Endothelial cell of coronary artery (primary cell): ENCODE measurements at places on chromosomes 12 and 14. TPM values are rescaled to one million over a fixed set of nuclear protein-coding genes. Genes with fewer than 3 reads are reported as not detected.

NAV3 gene
- 19.2 and 25.7 TPM in 2 replicates for total RNA-seq

POTEG gene
- not detected in 2 replicates for total RNA-seq

SLC5A8 gene
- total RNA-seq, result not detected in 2 replicates

LHX5 gene
- total RNA-seq, result not detected in 2 replicates
